ENCODE measurements at places on chromosomes 5 and 9. TPM values are rescaled to one million over a fixed set of nuclear protein-coding genes. Genes with fewer than 3 reads are reported as not detected.

- no peak for ATAC-seq
Measured at GRCh38 chr5:112663146-112663545, 74.5 kb upstream of the APC start.

DNA sequence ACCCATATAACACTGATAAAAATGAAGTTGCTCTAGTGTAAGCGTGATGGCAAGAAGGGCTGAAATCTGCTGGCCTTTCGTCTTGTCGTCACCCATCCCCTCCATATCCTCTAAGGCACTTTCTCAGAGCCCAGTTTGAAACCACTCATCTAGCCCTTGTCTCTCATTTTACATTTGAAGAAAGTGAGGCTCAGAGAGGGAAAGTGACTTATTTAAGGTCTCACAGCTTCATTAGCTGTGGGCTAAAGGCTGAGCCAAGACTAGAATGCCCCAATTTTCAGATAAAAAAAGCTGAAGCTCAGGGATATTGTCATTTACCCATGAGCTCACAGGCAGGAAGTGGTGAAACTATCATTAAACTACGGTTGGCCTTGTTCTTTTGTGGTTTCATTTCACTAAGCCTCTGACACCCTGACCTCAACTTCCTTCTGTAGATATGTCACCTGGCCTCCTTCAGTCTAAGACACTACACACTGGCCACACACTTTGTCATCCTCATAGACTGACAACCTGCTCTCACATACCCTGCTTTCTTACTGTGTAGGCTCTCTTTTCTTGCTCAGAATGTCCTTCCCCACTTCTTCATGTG, 176.7 kb upstream of the DMAC1 start:
- ATAC-seq: peak; percentile 96

- ATAC-seq: no peak
Measured at GRCh38 chr5:142100307-142100706, 8.3 kb upstream of the NDFIP1 start.

GRCh38 chr5:12488161-12488560, 583.9 kb upstream of the CTNND2 start:
- ATAC-seq: no peak

GRCh38 chr9:137702615-137703379, 84.0 kb downstream of the EHMT1 start:
- no peak for ATAC-seq

DNA sequence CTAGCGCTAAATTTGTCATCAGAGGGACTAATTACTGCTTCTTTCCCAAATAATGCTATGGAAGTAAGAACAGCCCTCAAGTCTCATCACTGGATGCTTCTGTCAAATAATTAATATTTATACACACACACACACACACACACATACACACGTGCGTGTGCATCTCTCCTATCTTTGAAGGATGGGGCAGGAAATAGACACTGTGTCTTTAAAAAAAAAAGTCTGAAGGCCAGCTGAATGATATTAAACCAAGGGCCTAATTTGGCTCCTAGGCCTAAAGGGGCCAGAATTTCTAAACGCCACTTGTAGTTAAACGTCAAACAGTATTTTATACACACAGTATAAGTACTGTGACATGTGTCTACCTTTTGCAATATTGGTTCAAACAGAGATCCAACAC, 3.3 kb downstream of the SLF1 start:
- no peak for ATAC-seq

GRCh38 chr9:16515879-16516301, 354.6 kb downstream of the BNC2 start:
- no peak for ATAC-seq

- no peak for ATAC-seq
Measured at GRCh38 chr5:74094782-74095108, 468.7 kb downstream of the ARHGEF28 start.

DNA sequence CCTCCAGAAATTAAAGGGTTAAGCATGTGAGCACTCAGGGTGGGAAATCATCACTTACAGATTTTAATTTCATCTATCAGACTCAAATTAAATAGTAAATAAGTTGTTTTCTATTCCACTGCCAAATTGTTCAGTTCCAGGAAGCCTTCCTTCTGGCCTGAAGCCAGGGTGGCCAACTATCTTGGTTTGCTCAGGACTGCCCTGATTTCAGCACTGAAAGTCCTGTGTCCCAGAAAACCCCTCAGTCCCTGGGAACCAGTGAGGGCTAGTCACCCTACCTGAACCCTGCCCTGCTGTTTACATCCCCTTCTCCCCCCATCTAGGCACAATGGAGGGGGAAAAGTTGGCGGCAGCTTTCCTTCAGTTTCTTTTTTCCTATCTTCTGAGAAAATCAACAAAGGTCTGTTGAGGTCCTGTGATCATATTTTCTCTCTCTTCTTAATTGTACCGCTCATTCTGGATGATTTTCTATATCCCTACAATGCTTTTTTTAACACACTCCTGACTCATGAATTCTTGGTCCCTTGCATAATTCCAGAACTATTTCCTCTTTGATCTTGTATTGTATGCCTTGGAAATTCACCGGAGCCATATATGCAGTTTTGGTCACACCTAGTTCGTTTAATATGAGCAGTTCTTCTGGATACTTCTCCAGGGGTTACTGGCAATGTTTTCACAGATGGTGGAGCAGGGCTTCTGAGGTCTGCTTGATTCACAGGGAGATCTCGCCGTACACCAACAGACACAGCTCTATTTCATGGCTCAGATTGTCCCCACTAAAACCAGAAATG, 103.8 kb downstream of the MAP1B start:
- no peak for ATAC-seq

DNA sequence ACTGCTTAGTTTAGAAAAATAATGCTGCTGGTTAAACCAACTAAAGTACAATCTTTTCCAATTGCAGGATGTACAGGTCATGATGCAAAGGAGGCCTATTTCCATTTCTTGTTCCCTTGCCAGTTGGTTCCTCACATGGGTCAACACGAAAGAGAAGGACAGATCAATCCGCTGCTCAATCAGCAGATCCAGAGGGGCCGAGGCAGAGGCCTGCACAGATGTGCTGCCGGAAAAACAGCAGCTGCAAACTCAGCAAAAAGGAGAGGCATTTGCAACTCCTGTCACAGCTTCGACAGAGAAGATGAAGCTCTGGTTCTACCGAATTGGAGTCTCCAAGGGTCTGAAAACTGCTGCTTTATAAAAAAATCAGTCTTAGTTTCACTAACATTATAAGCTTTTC, 69.8 kb downstream of the NIPSNAP3B start:
- ATAC-seq: no peak

DNA sequence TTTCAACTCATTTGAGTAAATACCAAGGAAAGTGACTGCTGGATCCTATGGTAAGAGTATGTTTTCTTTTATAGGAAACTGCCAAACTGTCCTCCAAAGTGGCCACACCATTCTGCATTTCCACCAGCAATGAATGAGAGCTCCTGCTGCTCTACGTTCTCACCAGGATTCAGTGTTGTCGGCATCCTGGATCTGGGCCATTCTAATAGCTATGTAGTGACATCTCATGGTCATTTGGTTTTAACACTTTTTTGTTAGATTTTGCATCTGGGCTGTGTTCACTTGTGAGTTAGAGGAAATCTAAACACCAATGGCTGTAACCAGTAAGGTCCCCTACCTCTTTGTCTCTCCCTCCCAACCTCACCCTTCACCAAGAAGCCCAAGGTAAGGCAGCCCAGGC, 115.9 kb downstream of the ATPSCKMT start:
- no peak for ATAC-seq

The MAST4 gene
- 42.1 TPM for total RNA-seq

Data from activated T-helper 17 cell treated with anti-CD3 and anti-CD28 coated beads, Interleukin-2, amount 50 U/mL, for 72 hours (primary cell).